ENCODE measurements at places on chromosomes 3 and 15.

- DNase-seq, result no peak
These were observed 18.0 kb downstream of the RMDN3 start for GRCh38 chr15:40737048-40737447.

GRCh38 chr15:101187820-101188636 is 63.8 kb downstream of the CHSY1 start:
- peak; percentile 95 for DNase-seq

DNA sequence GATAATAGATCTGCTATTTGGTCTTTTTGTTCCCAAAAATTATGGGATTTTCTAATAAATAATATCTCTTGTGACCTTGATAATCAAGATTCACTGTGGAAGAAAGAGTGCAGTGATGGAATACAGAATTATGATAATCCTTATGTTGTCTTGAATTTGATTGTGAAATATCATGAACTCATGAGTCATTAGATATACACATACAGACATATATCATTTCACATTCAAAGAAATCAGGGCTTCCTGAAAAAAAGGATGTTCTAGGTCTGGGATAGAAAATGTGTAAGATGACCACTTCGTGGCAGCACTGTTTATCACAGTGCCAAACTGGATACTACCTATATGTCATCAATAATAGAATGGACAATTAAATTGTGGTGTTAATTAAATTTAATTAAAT is 97.7 kb downstream of the DPH6 start:
- DNase-seq, result peak; percentile 47

GRCh38 chr3:190208196-190208595 is 87.5 kb upstream of the P3H2 start:
- DNase-seq, result no peak

- DNase-seq, result no peak
These were observed 384.3 kb downstream of the CACNA2D3 start for GRCh38 chr3:54506603-54507002.
